ENCODE measurements at places on chromosomes 6 and 20.

GRCh38 chr6:42674780-42675179 is 47.6 kb downstream of the PRPH2 start:
- DNase-seq = no peak

GRCh38 chr20:38181207-38181801 is 16.2 kb upstream of the TGM2 start:
- no peak for DNase-seq

- DNase-seq = no peak
These were observed 97.4 kb upstream of the NEDD9 start for GRCh38 chr6:11329726-11330412.

DNA sequence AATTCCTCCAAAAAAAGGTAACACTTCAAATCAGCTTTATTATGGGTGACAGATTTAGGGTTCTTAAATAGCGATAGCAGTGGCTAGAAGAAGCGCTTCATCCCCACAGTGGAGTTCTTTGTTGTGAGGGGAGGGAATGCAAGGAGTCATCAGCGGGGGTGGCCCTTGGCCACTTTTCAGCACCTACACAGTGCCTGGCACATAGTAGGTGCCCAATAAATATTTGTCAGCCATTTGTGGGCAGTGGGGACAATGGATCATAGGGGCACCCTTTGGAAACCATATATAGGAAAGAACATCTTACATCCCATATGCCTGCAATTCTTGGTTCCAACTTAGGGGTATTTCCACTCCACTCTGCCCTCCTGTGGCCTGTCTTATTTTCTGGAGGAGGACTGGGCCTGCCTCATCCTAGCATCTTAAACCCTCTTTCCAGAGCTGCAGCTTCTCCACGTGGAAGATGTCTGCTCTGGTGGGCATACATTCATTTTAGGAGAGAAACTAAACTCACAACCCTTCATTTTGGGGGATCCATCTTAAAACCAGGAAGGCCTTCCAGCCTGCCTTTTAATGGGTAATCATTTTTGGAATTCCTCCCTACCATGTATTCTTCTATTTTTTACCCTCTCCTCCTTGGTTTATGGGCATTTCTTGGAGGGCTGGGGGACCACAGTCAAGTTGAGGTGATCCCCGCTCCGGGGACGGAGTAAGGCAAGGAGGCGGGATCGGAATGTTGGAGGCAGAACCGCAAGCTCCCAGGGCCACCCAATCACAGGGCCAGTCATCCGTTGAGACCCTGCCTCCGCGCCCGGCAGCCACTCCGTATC is 2.6 kb upstream of the GPSM3 start:
- DNase-seq = no peak

GRCh38 chr20:34529742-34530141 is 13.5 kb downstream of the DYNLRB1 start:
- DNase-seq = no peak

GRCh38 chr6:91705646-91706045 is 1118.8 kb upstream of the MAP3K7 start:
- no peak for DNase-seq

DNA sequence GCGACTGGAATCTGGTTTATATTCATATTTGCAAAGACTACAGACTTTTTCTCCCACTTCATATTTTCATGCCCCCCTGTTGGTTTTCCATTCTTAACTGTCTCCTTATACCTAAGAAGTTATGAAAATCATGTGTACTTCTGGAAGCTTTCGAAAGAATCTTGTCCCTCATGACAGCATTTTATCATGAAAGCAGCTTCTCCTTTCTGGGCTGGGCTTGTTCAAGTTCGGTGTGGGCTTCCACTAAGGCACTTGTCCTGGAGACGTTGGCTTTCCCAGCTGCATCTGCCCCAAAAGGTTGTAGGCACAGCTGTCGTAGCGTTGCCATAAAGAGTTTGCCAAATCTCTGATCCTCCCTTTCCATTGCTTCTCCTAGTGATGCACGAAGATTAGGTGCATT is 56.5 kb downstream of the RPRD1B start:
- no peak for DNase-seq

DNA sequence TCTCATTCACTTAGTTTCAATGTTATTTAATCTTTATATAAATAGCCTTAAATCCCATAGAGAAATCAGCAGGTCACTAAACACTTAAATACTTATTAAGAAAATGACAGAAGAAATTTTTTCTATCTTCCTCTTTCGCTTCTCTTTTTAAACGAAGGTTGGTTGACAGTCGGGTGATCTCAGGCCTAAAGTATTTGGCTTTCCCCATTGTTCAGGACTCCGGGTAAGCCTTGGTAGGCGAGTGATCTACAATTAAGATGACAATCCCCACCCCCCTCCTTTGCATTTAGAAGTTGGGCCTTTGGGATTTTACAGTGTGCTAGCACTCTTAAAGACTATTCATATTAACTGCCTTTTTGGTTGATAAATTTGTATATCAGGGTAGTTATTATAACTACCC is 19.7 kb upstream of the UTRN start:
- DNase-seq = no peak

DNA sequence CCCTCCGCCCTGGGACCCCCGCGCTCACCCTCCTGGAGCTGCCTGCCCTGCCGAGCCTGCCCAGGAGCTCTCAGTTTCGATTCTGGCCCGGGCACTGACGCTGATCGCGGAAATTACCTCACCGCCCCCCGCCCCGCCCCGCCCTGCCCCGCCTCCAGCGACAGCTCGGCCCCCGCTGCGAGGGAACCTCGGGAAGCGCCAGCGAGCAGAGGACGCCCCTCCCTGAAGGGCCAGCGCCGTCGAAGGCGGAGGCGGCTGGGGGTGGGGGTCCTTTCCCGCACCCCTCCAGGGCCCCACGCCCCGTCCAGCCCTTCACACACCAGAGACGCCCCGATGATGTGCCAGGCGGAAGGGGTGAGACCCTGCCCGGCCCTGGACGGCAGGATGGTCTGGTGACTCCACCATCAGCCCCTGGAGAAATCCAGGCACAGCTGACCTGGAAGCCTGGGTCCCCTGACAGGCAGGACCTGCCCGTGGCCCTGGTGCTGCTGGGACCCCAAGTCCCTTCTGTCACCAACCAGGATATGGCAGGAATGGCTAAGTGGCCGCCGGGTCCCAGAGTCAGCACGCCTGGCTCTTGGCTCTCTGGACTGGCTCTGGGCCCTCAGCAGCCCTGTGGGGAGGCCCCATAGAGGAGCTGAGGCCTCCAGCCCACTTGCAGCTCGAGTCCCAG is at the start of gene HELZ2:
TSS of gene HELZ2 (minus strand) at position 84 of the 673 bp plus-strand sequence. CDS start 1,854 bp downstream, outside the sequence.
- no peak for DNase-seq

DNA sequence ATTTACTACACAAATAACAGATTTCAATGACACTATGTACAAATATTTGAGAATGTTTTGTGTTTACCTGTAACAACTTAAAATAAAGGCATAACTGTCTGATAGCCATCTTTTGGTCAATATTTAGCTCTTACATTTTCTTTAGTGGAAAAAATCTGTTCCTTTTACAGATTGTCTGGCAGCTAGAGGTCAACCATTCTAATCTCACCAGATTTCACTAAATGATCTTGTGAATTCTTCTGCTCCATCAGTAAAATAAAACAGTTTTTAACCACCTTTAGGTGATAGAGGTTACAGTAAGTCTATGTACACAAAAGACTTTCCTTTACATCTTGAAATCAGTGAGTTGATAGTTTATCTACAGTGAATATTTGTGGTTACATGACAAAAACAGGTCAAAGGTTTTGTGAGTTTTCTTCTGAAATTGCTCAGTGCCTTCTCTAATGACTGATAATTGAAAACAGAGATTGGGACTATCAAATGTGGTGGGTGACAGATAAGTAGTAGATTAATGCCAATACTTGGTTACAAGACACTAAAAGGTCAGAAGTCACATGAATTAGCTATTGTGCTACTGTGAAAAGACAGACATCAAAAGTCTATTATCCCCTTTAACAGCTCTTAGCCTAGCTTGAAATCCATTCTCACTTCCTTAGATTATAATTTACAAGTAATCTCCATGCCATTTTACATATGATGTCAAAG is 47.4 kb downstream of the BMP5 start:
- DNase-seq = no peak

DNA sequence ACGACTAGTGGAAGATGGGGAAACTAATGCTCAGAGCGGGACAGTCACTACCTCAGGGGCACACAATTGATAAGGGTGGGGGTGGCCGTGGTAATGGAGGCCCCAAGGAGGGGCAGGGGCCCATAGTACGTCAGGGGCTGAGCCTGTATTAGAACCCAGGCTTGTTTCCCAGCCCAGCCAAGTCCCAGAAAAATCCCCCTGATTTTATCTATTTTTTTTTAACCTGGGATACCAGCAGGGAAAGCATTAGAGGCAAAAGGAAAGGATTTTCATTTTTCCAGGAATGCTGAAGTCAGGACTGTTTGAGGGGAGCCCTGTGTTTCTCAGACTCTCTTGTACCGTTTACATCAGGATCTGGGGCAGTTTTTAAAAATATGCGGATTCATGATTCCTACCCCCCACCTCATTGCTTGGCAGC is 382 bp downstream of the MYH7B start:
- no peak for DNase-seq

GRCh38 chr20:62817975-62818591 is 1.2 kb downstream of the COL9A3 start:
- DNase-seq = no peak

- DNase-seq = no peak
These were observed 4.2 kb downstream of the STMN3 start for GRCh38 chr20:63648895-63649589.

GRCh38 chr20:43812216-43812615 is 85.4 kb upstream of the GTSF1L start:
- no peak for DNase-seq

DNA sequence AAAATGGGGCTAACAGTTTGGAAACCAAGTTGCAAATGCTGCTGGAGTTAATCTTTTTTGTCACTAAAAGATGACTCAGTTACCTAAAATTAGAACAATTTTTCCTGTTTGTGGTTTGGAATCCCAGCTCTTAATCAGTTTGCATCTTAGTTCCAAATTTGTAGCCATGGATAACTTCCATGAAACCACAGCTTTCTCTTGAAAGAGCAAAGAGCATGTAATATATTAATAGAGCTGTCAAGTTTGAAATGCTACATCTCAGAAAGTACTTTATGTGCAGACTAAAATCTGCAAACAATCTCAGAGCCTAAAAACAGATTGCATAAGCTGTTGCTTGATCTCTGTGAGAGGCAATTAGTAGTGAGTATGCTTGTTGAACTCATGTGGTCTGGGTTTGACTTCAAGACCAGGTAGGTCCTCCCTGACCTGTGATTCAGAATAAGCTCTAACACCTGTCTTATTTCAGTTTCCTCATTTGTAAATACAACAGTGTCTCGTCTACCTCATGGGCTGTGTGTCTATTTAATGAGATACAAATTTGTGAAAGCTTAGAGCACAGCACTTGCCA is 23.5 kb downstream of the DHX35 start:
- DNase-seq = no peak

GRCh38 chr20:34318609-34319443 is 15.7 kb upstream of the AHCY start:
- no peak for DNase-seq

- DNase-seq = no peak
These were observed 223.6 kb upstream of the CITED2 start for GRCh38 chr6:139597771-139598755.

DNA sequence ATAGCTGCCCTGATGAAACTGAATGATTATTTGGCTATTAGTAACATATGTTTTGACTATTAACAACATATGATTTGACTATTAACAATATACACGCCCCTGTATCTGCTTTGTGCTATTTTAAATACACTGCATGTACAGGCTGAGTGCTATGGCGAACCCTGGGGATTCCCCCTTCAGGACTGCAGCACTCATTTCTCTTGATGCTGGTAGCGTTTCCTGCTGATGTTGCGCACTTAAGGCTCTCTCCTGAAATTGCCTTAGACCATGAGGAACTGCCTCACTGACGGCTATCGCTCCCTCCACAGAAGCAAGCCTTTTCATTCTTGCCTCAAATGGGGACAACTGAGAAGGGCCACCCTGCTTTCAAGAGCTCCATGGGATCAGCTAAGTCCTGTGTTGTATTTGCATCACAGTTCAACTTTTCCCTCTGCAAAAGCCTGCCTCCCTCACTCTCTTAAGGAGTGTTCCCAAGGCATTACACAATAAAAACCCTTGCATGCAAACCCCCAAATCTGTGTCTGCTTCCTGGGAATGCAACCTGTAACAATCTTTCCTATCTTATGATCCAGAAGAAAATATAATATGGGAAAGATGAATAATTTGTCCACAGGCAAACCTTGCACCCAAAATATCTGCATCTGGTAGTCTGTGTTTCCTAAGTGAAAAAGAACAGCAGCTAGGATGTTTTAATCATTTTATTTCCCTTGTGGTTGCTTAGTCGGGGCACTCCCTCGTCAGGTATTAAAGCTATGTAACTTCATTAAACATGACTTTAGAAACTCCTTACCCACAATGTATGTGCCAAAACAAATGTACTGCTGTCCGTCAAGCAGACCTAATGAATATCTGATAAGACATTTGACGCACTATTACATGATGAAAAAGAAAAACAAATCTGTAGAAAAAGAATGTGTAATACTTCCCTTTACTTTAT is 456.4 kb downstream of the COL12A1 start:
- DNase-seq = no peak

DNA sequence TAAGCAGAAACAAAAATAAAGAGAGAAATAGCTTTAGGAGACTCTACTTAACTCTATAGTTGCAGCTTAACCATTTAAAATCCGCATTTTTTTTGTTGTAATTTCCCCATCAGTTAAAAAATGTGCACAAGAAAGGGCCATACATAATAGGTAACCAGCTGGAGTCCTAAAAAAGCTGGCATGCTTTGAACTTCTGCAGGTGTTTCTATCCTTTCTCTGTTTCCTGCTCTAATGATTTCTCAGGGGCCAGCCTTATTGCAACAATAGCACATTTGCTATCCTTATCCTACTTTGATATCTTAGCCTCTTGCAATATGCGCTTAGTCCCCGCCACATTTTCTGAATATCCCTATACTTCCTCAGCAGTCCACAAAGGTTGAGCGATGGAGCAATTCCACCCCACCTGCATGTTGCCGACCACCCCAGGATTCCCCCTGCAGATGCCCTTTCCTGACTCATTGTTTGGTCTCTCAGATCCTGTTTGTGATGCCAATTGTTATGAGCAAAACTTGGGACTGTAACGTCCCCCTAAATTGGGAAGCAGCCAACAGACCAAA is 48.5 kb downstream of the TRIM27 start:
- DNase-seq = no peak

DNA sequence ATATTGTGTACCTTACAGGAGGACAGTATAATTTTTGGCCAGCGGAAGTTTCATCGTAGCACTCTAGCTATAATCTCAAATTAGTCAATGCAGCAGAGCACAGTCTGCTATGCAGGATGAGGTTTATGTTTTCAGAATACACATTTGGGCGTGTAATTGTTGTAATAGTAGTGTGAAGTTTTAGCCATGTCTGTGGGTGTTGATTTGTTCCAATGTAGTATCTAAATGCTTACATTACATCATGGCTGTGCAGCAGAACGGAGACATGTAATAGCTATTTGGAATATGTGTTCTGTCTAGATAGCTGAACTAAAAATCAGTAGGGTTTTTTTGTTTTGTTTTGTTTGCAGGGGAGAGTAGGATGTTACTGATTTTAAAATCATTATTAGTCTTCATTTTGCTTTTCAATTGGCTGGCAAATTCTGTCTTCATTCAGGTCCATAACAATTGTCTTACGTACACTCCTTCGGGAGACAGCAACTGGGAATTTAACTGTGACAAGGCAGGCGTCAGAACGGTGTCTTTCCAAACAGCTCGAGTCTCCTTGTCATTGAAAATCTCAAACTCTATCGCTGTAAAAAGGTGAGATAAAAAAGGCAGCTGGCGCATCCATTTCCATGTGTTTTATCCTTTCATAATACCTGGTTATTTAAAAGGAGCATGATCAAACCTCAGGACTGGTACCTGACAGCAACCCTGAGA is 65.1 kb upstream of the CDH4 start:
- no peak for DNase-seq

GRCh38 chr6:2063547-2063946 is 181.9 kb downstream of the GMDS start:
- DNase-seq = peak; percentile 18

Measured in NCI-H2081 treated with DMSO at 0.1 percent for 48 hours (cell line).